ENCODE measurements at places on chromosomes 16 and 17.
A peak's percentile ranks its signal among the peaks of the same experiment; 100 is the strongest.

- no peak for DNase-seq
Measured at GRCh38 chr16:3383045-3383448, 17.8 kb downstream of the ZSCAN32 start.

DNA sequence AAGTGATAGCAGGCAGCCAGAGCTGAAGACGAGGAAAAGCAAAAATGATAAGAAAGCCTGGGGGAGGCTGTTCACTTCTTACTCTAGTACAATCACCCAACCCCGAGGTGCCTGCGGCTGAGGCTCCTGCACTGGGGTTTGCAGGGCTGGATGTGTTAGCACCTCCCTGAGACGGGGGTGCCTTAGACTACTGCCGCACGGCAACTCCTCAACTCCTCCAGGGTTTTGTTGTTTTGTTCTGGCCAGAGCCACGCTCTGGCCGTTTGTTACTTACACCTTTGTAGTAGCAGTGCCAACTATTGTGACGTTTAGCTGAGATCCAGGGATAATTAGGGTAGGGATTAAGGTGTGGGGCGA is 51.5 kb downstream of the LDHD start:
- peak; percentile 16 for DNase-seq

GRCh38 chr17:17042384-17042736 is at the start of gene MPRIP:
MPRIP (plus strand) TSS chr17:17042457; CDS start chr17:17042849, 392 bp downstream.
- DNase-seq, result no peak

- DNase-seq, result no peak
Measured at GRCh38 chr17:71792966-71793365, 327.9 kb upstream of the SOX9 start.

DNA sequence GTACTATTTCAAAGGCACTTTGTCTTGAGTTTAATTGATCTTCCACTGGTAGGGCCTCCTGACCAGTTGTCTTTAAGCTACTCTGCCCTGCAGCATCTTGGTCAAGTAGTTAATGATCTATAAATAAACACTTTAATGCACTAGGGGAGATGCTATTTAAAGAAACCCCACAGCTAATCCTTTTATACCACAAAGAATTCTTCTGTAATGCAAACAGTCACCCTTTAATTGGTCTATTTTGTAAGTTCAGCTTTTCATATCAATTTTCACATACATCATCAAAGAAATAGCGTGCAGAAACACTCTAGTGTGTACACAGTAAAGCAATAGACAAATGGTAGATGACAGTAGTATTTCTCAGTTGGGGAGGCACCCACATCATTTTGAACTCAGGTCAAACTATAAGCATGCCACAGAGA is 70.3 kb downstream of the PMP22 start:
- no peak for DNase-seq

DNA sequence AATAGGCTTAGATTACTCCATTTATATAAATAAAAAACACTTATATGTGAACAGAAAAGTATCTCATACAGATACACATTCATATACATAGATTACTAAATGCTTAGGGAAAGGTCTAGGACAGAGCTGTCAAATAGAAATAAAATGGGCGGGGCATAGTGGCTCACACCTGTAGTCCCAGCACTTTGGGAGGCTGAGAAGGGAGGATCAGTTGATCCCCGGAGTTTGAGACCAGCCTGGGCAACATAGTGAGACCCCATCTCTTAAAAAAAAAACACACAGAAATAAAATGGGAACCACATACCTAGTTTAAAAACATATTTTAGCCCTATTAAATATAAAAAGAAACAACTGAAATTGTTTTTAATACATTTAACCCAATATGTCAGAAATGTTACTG is 58.9 kb downstream of the CFDP1 start:
- no peak for DNase-seq

DNA sequence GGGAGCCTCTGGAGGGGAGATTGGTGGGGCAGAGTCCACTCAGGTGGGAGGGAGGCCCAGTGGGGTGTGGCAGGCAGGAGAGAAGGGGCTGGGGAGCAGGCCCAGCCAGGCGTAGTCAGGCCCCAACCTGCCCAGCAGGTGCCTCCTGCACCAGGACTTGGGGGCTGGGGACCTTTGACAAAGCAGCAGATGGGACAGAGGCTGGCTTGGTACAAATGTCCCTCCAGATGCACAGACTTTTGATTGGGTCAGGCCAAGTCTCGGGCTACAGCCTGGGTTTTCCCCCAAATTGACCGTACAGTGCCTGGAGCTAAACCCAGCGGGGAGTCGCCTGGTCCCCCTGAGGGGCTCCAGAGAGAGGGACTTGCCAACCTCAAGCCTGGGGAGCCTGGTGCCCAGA is 411 bp downstream of the GGT6 start:
- DNase-seq, result no peak

- peak; percentile 53 for DNase-seq
Measured at GRCh38 chr17:75587675-75588595, at the start of gene MYO15B. MYO15B (plus strand) TSS chr17:75587800; CDS start chr17:75588058, 258 bp downstream.

- no peak for DNase-seq
Measured at GRCh38 chr17:9887508-9887907, 17.6 kb downstream of the RCVRN start.

GRCh38 chr16:46961373-46962353 is 11.8 kb downstream of the DNAJA2 start:
- peak; percentile 9 for DNase-seq

- DNase-seq, result no peak
Measured at GRCh38 chr16:54493594-54493993, 207.0 kb upstream of the IRX3 start.

- DNase-seq, result no peak
Measured at GRCh38 chr17:65584604-65585521, 23.4 kb upstream of the AXIN2 start.

- no peak for DNase-seq
Measured at GRCh38 chr17:7097940-7098339, 16.7 kb downstream of the ASGR2 start.

DNA sequence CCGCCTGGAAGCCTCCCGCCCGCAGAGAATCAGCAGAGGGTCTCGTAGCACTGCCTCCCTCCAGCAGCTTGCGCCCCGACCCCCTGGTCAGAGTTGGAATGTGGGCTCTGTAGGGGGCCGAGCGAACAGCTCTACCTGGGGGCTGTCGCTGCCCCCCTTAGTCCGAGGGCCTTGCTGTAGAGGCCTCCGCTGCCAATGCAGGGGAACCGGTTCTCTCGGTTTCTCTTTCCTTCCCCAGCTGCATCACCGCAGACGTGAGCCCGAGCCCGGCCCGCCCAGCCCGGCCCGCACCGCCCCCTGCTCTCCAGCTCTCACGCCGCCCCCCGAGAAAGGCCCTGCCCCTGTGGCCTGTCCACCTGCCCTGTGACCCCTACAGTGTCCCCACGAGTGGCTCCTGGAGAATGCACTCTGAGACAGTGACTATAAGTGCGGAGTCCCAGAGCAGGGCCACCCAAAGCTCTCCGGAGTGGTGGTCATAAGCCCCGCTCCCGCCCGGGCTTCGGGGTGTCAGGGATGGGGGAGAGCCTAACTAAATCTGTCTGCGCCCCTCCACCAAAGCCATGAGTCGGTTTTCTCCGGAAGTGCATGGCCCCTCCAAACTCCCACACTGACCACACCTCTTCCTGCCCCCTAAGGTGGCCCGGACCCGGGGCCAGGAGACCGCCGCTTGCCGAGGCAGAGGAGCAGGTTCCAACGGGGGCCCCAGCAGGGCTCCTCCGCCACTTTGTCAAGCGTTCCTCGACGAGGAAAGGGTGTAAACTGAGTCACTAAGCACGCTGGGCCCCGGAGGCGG is 1.7 kb downstream of the ARHGAP27 start:
- no peak for DNase-seq

DNA sequence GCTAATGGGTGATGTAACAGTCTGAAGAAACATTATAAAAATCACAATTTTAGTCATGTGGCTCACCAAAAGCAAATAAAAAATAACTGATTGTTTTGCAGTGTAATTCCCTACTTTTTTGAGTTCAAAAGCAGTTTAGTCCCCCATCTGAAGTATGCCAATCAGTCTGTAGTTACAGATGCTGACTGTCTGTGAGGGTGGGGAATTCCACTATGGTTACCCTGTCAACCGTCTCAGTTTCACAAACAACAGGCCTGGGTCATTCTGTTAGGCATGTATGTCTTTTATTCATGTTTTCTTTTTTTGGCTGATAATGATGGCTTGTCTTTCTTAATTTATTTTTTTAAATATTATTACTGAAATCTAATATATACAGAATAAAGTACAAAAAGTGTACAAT is 69.3 kb downstream of the STXBP4 start:
- no peak for DNase-seq

- DNase-seq, result no peak
Measured at GRCh38 chr17:48351911-48352332, 78.1 kb downstream of the SKAP1 start.

GRCh38 chr17:69900829-69901228 is 174.2 kb upstream of the KCNJ16 start:
- no peak for DNase-seq

DNA sequence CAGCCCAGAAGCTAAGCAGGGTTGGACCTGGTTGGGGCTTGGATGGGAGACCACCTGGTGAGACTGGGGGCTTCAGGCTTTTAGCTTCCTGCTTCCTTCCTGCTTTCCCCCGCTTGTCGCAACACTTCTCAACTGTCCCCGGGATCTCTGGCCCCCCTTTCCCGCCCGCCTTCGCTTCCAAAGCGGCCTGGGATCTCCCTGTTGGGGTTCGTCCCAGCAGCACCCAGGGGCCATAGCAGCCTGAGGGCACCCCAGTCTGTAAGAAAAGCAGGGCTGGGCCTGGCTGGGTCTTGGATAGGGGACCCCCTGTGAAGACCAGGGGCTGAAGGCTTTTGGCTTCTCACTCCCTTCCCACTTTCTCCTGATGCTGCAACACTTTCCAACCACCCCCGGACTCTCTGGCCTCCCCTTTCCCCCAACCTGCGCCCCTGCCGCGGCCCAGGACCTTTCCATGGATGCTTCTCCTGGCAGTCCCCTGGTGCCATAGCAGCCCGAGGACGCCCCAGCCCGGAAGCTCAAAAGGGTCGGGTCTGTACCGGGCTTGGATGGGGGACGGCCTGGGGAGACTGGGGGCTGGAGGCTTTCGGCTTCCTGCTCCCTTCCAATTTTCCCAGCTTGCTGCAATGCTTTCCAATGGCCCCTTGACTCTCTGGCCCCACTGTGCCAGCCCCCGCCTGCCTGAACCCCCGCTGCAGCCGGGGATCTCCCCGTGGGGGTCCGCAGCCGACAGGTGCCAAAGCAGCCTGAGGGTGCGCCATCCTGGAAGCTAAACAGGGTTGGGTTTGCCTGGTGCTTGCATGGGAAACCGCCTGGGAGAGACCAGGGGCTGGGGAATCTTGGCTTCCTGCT is 2276.2 kb downstream of the TP53TG3F start:
- DNase-seq, result no peak

DNA sequence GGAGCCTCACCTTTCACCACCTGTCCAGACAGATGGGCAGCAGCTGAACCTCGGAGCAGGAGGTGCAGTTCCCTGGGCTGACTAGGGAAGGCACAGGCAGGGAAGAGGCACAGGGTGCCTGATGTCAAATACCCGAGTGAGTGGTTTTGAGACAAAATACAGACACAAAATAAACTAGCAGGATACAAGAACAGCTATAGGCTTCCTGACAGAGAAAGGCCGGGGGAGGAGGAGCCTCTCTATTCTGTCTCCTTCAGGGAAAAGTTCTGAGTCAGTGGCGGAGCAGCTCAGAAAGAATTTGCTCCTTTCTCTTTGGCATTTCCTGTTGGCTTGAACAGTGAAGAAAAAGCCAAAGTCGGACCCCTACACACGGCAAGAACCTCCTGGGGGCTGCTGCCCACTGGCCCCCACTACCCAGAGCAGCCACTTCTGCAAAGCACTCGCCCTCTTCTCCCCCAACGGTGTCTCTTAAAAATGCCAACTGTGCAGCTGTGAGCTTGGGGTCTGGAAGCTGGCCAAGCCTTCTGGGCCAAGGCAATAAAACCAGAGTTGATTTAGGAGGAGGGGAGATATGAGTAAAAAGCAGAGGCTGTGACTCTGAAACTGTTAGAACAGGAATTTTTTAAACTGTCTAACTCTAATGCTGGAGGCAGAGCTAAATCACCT is 14.4 kb upstream of the FAAP100 start:
- no peak for DNase-seq

- DNase-seq, result no peak
Measured at GRCh38 chr17:13003454-13003851, 14.4 kb downstream of the ELAC2 start.

- DNase-seq, result no peak
Measured at GRCh38 chr16:12458591-12459358, 344.9 kb downstream of the CPPED1 start.

DNA sequence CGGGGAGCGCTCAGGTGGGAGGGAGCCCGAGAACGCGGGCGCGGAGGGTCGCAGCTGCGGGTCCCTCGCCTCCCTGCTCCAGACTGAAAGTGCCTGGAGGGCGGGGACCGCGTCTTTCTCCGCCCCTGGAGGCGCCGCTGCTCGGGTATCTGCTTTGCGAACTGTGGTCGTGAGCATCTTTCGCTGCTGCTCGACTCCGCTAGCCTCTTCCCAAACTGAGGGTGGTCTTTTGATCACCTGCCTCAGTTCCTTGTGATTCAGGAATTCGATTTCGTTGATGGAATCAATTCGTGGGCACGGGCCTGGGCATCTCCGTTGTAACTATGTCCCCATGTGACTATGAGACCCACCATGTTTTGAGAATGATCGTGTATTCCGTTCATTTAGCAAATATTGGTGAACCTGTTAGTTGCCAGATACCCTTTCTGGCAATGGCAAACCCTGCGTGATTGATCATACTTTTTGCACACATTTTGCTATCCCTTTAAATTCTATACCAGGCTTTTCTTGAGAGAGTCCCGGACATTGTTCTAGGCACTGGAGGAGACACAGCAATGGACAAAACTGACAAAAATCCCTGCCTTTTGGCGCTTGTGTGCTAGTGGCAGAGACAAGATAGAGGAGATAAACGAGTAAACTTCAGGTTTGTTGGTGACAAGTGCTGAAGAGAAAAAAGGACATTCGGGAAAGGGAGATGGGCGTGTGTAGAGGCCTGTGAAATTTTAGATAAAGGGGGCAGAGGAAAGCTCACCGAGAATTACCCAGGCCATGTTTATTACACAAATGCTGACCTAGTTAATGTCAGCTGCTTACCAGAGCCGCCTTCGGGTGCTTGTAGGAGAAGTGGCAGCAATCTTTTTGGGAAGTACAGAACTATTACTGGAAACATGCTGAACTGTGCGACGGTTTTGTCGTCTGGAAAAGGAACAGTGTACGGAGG is 948 bp downstream of the UTP18 start:
- DNase-seq, result no peak
